ENCODE measurements at places on chromosomes 3 and 15.

DNA sequence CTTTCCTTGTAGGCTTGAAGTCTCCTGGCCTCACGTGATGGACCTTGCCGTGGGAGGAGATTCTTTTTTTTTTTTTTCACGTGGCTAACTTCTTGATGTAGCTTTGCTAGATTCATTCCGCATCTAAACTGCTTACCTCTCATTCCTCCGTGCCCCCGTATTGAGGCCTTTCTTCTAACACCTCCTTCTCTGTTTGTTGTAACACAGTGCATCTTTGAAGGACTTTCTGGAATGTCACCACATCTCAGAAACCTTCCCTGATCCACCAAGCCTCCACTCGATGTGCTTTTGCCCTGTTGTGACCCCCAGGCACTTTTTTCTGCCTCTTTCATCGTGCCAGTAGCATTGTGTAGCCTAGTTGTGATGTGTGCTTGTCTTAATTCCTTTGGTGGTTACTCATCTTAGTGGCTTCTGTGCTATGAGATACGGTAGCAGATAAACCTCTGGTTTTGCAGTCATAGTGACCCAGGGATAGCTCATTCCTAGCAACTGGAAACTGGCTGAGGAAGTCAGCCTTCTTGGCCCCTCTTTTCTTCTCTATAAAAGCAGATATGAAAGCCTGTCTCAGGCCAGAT lies 1.6 kb upstream of the BNC1 start:
- DNase-seq = peak; percentile 90

DNA sequence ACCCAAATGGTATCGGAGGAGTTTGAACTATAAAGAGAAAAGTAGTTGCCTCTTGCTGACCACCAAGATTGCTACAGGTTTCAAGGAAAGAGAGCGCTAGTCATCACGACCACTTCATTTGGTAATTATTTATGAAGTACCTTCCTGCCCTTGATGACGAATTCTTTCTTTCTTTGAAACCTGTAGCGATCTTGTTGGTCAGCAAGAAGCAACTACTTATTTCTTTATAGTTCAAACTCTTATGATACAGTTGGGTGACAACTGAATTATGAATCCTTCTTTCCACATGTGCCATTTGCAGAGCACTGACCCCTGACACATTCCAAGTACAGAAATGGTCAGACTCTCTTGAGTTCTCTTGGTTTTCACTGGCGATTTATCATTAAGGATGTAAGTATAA lies 46.8 kb downstream of the THRB start:
- no peak for DNase-seq

DNA sequence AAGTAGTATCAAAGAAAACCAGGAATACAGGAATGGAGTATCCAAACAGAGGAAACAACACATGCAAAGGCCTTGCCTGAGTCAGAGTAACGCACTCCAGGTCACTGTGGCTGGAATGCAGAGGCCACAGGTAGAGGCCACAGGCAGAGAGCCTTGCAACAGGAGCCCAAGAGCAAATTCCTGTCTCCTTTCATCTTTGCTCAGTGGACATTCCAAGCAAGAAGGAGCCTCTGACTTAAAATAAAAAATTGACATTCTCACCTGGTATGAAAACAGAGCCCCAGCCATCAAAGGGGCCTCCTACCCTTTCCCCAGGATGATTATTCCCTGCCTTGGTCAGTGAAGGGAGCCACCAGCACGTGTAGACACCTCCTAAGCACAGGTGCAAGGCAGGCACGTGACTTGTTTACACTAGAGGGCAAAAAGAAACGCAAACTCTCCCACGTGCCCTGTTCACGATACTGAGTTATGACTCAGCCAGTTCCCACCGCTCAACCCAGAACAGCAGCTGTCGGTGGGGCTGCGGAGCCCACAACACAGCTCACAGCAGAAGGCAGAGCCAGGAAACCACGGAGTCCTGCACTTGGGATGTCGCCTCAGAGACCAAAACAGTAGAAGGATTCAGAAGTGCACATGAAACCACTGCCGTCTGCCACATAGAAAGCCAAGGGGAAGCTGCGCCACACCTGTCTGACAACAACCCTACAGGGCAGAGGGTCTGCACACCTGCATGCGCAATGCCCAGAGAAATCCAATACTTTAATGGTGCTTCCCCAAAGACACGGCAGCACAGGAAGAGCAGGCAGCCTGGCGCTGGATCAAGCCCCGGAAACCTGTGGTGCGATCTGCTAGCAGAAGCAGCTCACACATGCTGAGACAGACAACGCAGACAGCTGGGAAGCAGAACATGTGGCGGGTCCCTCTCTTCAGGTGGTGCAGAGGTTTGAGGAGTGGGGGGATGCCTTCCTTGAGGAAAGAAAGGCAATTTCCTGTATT lies 52.1 kb downstream of the ITGB5 start:
- DNase-seq = peak; percentile 97

- DNase-seq = no peak
Measured at GRCh38 chr3:66083096-66083678, 44.5 kb upstream of the MAGI1 start.

- no peak for DNase-seq
Measured at GRCh38 chr3:80472459-80472858, 704.7 kb upstream of the ROBO1 start.

DNA sequence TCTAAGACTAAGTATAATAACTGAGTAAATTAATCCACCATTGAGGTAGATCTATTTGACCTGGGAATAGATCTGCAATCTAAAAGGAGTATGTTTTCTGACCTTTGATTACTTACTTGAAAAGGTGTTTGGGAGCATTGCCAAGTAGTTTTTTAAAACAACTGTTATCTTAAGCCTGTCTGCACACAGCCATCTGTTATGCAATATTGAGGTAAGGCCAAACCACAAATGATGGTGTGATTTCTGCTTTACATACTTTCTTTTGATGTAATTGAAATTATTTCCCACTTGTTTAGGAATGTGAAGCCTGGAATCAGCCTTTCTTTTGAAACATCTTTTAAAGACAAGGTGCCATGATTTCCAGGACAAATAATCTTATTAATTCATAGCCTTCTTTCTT lies 274.0 kb downstream of the BBX start:
- peak; percentile 17 for DNase-seq

DNA sequence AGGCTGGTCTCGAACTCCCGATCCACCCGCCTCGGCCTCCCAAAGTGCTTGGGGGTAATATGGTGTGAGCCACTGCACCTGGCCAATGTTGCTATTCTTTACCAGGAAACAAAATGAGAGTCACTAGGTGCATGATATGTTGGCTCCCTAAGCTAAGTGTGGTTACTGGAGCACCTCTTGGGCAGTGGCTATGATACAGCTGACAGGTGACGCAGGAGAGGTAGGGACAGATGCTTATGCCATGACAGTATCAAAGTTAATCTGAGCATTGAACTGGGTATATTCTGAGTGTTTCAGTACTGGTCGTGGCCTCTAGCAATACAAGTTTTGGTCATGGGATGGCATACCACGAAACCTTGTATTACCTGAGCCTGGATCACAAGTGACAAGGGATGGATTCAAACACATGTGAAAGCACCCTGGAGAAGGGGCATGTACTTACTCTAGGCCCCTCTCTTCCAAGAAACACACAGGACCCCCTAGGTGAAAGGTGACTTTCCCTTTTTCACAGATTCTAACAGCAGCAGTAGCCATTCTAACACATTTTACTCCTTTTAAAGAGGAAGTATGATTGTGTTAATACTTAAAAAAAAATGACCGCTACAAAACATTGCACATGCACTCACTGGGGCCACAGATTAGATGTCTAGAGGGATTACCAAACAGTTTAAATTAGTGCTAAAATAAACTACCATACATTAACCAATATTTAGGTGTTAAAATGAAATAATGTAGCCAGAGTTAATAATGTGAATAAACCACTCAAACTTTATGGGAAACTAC lies 467.3 kb downstream of the SHQ1 start:
- no peak for DNase-seq

- DNase-seq = no peak
Measured at GRCh38 chr3:102205647-102206046, 229.2 kb upstream of the ZPLD1 start.

- peak; percentile 32 for DNase-seq
Measured at GRCh38 chr15:43314171-43314570, 16.2 kb downstream of the LCMT2 start.

- no peak for DNase-seq
Measured at GRCh38 chr15:50452927-50453326, 28.7 kb downstream of the USP8 start.

DNA sequence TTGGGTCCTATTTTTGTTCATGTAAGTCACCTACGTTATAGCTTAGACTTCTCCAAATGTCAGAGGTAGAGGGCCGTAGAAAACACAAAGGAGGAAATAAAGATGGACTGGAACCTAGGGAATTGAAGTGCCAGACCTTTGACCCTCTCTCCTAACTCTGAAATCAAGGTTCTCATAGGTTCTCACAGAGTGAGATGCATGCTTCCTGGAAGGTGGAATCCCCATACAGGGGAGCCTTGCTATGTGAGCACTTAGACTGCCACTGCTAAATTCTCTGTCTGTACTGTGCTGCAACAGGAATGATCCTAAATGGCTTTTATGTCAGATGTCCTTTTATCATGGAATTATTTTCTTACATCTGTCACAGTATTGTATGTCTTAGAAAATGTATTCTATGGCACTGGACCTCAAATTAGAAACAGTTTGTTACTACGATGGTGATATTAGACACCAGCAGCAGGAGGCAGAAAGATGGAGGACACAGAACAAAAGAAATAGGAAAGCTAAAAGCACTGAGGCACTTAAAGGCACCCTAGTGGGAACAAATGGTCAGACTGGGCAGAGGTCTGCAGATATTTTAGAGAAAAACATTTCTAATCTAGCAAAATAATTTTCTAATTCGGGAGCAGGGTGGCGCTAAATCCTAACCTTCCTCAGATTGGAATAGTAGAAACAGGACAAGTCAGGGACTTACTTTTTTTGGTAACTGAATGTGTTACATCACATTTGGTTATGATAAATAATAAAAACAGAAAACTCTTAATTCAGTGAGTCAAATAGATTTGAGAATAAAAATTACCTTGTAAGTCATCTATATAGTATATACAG lies 60.2 kb upstream of the CDAN1 start:
- DNase-seq = no peak

DNA sequence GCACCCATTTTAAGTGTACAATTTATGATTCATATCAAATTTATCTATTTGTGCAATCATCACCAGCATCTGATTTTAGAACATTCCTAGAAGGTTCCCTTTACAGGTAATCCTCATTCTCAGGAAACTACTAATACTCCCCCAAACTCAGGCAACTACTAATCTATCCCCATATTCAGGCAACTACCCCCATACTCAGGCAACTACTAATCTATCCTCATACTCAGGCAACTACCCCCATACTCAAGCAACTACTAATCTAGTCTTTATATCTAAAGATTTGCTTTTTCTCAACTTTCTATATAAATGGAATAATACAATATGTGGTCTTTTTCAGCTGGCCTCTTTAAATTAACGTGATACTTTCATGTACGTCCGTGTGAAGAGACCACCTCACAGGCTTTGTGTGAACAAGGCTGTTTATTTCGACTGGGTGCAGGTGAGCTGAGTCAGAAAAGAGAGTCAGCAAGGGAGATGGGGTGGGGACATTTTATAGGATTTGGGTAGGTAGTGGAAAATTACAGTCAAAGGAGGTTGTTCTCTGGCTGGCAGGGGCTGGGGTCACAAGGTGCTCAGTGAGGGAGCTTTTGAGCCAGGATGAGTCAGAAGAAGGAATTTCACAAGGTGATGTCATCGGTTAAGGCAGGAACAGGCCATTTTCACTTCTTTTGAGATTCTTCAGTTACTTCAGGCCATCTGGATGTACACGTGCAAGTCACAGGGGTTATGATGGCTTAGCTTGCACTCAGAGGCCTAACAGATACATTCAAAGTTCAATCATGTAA lies 1444.5 kb upstream of the CADM2 start:
- DNase-seq = peak; percentile 79

DNA sequence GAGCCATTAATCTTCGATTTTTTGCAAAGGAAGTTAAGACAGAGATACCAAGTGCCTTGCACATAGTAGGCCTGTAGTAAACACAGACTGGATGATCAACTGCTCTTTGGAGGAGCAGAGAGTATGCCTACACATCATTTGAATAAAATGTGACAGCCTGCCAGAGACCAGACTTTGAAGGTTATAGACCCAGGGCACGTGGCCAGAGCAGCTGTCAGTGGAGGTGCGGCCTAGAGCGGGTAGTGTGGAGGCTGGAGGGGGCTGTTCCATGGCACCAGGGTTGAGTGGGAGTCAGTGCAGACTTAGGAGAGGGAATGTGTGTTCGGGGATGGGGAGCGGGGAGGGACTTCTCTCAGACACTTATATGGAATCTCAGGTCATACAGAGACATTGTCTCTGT lies 80.8 kb downstream of the SMAD3 start:
- peak; percentile 80 for DNase-seq

GRCh38 chr3:127450331-127450730 lies 140.2 kb downstream of the TPRA1 start:
- no peak for DNase-seq

- no peak for DNase-seq
Measured at GRCh38 chr3:3509665-3510064, 289.6 kb upstream of the LRRN1 start.

DNA sequence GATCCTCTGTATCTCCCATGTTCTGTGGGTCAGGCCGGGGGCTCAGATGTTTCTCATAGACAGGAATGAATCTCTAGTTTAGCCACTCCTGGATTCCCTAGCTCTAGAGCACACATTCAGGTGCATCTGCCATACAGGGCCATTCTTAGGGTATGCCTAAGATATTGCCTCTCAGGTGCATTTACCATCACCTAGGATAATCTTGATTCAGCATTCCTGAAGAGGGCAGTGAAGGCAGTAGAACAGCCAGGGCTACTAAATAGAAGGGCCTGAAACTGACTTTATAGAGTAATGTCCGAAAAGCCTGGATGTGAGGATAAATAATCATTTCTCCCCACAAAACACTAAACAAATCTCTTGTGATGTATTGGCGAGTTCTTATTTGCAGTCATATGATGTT lies 882.0 kb downstream of the AGBL1 start:
- DNase-seq = no peak

DNA sequence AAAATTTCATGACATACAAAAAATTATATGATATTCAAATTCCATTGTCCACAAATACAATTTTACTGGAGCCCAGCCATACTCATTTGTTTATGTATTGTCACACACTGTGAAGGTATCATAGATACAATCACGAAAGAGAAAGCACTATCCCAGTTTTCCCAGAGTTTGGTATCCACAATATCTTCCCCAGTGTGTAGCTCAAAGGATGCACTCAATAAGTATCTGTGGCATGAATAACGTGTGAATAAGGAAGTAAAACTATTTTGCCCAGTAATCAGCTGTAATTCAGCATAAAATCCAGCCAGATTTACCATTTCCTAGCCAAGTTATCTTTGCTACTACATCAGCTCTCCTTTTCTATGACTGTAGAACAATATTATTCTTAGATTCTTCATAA lies 131.3 kb upstream of the KCNMB2 start:
- no peak for DNase-seq

DNA sequence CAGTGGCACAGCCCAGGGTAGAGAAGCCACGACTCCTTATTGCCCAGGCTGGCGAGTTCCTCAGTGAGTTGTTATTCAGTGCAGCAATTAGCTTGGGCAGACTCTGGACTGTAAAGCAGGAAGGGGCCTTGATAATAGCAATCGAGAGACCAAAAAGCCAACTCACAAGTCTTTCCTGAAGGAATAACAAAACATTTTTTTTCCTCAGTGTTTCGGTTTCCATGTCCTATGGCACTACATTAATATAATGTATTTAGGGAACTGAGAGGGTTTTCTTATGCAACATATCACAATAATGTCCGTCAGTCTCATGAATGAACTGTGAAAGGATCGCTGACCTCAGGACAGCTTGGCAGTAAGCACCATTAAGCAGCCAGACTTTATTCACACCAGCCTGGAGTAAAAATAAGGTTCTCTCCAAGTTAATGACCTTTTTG lies 248.9 kb upstream of the TBL1XR1 start:
- DNase-seq = no peak

All from HT1080 (cell line).